ENCODE measurements at places on chromosomes 2 and 18.

DNA sequence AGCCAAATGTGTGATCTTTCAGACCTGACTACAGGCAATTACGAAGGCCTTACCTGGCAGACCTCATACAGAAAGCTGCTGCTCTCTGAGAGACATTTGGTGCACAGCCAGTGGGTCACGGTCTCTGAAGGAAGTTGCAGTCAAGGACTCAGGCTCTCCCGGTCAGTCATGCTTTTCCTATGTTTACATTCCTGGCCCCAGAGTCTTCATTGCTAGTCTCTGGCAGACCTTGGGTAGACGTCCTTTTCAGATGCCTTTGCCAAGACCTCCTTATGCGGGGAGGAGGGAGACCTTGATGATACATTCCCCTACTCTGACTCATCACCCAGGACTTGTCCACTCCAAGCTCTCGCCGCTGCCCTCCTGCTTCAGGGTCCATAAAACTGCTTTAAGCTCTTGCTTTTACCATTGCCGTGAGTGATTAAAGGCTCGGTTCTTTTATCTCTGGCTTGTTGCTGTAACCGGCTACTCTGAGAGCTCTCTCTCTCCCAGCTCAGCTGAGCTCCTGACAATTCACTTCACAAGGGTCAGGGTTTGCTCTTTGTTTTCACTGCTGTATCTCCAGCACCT, 62.0 kb upstream of the SLC35F5 start:
- peak; percentile 70 for DNase-seq

GRCh38 chr2:34656632-34657031, 1057.5 kb upstream of the FAM98A start:
- no peak for DNase-seq

- DNase-seq = no peak
These were observed 293.6 kb upstream of the CCDC68 start for GRCh38 chr18:55252901-55253300.

- no peak for DNase-seq
These were observed 11.8 kb downstream of the RND3 start for GRCh38 chr2:150475479-150476250.

GRCh38 chr18:45686891-45687611, 36.9 kb upstream of the SLC14A1 start:
- DNase-seq = no peak
